Right renal cortex interstitium (tissue), 3 donors: ENCODE measurements at places on chromosomes 6 and 20. TPM values are rescaled to one million over a fixed set of nuclear protein-coding genes. Genes with fewer than 3 reads are reported as not detected.

Gene DZANK1
- polyA plus RNA-seq = 6.5 TPM

Gene CRISP3
- polyA plus RNA-seq = 0.10 TPM

Gene GLP1R
- polyA plus RNA-seq = 0.75 TPM

Gene NOTCH4
- 16.5 TPM for polyA plus RNA-seq
